Hindlimb muscle (tissue), 1 donor: ENCODE measurements at places on chromosomes 4 and X. TPM values are rescaled to one million over a fixed set of nuclear protein-coding genes. Genes with fewer than 3 reads are reported as not detected.

Gene TCEANC
- 4.2 TPM for polyA plus RNA-seq

Gene DDIT4L
- 18.3 TPM for polyA plus RNA-seq

Gene GC
- polyA plus RNA-seq = not detected

Gene CASP6
- polyA plus RNA-seq = 16.3 TPM

Gene GAK
- 43.2 TPM for polyA plus RNA-seq

Gene TCEAL6
- polyA plus RNA-seq = not detected

Gene PRPS2
- polyA plus RNA-seq = 7.7 TPM

Gene SLC10A4
- polyA plus RNA-seq = 1.0 TPM

Gene CCDC110
- polyA plus RNA-seq = 1.6 TPM

Gene NDP
- polyA plus RNA-seq = 1.1 TPM

Gene ANXA5
- polyA plus RNA-seq = 324 TPM

Gene WDR44
- 60.4 TPM for polyA plus RNA-seq

Gene SMIM10
- polyA plus RNA-seq = 15.0 TPM

Gene CT45A1
- not detected for polyA plus RNA-seq

Gene CXCL13
- 8.9 TPM for polyA plus RNA-seq

Gene MAGEE2
- 0.35 TPM for polyA plus RNA-seq

Gene TCEAL5
- 3.3 TPM for polyA plus RNA-seq

Gene EGFL6
- polyA plus RNA-seq = 53.7 TPM

Gene NUDT10
- polyA plus RNA-seq = 0.79 TPM

Gene RTL9
- polyA plus RNA-seq = 1.9 TPM

Gene OPRPN
- polyA plus RNA-seq = not detected
